Transverse colon (tissue), 4 donors: ENCODE measurements at places on chromosomes 11 and 22. TPM values are rescaled to one million over a fixed set of nuclear protein-coding genes. Genes with fewer than 3 reads are reported as not detected.

The GGT5 gene
- 15.4 TPM for total RNA-seq

DNA sequence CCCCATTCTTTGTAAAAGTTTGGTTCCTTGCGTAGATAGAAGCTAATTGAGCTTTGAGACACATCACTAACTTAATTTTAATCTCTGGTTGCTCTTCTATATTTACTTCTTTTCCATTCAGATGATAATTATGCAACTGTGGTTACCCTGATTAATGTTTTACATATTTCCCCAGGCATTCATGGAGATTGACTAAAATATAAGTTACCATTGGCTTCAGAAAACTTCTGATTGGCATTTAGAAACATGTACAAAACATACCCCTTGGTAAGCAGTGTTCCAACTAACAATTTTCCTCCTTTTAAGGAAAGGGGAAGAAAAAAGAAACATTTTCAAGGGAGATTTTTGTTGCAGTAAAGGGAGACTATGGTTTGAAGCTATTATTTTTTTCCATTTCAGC, 43.9 kb downstream of the FAT3 start:
- no peak for DNase-seq

The KCNJ1 gene
- total RNA-seq = not detected

The TMEM25 gene
- 37.0 TPM for total RNA-seq

DNA sequence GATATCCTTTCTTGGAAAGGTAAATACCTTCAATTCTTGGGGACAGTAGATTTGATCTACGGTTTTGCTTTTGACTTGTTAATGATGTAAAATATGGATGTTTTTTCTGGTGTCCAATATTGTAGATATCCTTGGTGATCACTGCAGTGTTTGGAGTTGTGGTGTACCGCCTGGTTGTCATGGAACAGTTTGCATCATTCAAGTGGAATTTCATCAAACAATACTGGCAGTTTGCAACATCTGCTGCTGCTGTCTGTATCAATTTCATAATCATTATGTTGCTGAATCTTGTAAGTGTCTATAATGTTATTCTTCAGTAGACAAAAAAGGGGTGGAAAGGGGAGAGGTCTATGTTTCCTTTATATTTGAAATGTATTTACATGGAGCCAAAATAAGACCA, 27.4 kb upstream of the MUC15 start:
- DNase-seq = no peak

GRCh38 chr11:33706546-33706945, 5.9 kb upstream of the C11orf91 start:
- DNase-seq = no peak

The CCDC188 gene
- not detected for total RNA-seq

GRCh38 chr22:41401781-41402648, 20.3 kb downstream of the TEF start:
- peak; percentile 87 for DNase-seq
